Kidney epithelial cell (primary cell): ENCODE measurements at places on chromosomes 5 and 9. TPM values are rescaled to one million over a fixed set of nuclear protein-coding genes. Genes with fewer than 3 reads are reported as not detected.

- no peak for DNase-seq
These were observed 173.9 kb downstream of the AOPEP start for GRCh38 chr9:94900222-94901018.

DNA sequence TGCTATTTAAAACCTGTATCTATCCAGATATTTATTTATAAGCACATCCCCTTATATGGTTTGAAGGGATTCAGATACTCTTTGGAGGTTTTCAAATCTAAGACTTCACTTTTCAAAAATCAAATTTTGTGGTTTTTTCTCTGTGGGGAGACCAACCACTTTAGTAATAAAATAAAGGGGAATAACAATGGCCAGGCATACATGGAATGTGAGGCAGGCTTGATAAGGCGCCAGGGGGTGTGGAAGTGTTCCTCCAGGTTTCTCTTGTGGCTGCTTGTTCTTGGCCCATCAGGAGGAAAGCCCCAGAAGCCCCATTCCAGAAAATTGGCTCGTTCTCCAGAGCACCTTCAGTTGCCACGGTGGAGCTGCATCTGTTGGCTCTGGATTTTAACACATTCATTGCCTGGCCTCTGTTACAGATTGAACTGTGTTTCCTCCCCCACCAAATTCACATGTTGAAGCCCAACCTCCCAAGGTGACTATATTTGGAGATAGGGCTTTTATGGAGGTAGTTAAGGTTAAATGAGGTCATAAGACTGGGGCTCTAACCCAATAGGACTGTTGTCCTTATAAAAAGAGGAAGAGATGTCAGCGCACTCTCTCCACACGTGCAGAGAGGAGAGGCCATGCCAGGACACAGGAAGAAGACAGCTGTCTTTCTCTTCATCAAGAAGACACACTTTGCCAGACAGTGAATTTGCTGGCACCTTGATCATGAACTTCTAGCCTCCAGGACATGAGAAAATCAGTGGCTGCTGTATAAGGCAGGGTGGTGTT, 195.9 kb downstream of the TMEM38B start:
- no peak for DNase-seq

DNA sequence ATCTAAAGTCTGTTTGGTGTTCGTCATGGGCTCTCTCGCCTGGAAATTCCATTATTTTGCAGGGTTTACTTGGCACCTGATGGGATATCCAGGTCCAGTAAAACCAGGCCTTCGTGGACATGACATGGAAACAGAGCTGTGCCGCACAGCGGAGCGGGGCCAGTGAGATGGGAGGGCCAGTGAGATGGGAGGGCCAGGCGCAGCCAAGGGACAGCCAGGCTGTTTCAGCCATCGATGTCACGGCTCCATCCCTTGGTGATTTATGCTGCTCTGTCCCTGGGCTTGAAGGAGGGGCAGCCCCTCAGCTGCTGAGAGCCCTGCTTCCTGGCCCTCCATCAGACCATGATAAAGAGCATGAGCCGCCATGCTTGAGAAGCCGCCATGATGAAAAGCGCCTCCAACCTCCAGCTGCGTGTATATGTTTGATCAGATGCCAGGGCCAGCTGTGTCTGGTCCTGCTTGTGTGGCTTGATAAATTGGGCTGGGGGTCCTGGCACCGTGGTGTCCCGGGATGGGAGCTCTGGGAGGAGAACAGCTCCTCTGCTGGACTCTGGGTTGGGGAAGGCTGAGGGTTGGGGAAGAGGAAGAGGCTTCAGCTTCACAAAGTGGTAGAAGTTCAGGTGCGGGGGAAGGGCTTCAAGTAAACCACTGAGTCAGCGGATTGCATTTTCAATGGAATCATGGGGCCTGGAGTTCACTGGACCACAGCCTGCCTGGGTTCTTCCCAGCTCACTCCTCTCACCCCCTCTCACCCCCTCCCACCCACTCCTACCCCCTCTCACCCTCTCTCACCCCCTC, 6.1 kb upstream of the COL5A1 start:
- DNase-seq = no peak

The LIX1 gene
- 0.07 TPM in 1 of 2 replicates, not detected in the other for total RNA-seq

The HTR1A gene
- total RNA-seq = not detected in 2 replicates

The RPP25L gene
- total RNA-seq = 31.5 and 34.0 TPM in 2 replicates

The PCDHGC4 gene
- total RNA-seq = 0.62 and 1.1 TPM in 2 replicates
